Hepatocyte (in vitro differentiated cells): ENCODE measurements at places on chromosomes 6 and 20. TPM values are rescaled to one million over a fixed set of nuclear protein-coding genes. Genes with fewer than 3 reads are reported as not detected.

DNA sequence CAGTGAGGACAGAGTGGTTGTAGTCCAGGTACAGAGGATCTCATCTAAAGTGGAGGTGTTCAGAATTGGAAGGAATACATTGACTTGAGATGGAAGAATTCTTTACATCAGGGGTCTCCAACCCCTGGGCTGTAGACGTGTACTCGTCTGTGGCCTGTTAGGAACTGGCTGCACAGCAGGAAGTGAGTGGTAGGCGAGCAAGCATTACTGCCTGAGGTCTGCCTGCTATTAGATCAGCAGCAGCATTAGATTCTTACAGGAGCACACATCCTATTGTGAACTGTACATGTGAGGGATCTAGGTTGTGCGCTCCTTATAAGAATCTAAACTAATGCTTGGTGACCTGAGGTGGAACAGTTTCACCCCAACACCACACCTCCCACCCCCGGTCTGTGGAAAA, 121.1 kb downstream of the CDKAL1 start:
- no peak for DNase-seq

The DNAH8 gene
- 0.11 and 0.15 TPM in 2 replicates for polyA plus RNA-seq

The TRIM10 gene
- 0.16 and 1.1 TPM in 2 replicates for polyA plus RNA-seq

The RNF217 gene
- 7.9 and 8.8 TPM in 2 replicates for polyA plus RNA-seq

DNA sequence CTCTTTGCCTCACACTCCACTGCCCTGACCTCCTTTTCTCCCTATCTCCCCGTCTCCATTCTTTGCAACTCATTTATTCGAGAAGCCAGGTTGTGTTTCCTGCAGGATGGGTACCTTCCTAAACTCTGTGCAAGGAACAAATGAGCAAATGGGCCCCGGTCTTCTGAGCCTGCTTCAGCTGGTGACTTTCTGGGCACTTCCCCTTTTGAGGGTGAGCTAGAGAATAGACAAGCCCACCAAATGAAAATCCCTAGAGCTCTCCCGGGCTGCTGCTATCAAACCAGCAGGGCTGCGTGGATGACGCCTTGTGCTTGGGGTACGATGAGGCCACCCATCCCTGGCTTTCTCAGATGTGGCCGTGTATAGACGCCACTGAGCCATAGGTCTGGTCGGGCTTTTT, 91.0 kb upstream of the FOXA2 start:
- DNase-seq: no peak

- DNase-seq: no peak
Measured at GRCh38 chr6:17349427-17349826, 44.0 kb upstream of the CAP2 start.
